ENCODE measurements at places on chromosomes 2 and 18. TPM values are rescaled to one million over a fixed set of nuclear protein-coding genes. Genes with fewer than 3 reads are reported as not detected.

Gene ABCG8
- total RNA-seq = not detected

Gene RAPH1
- total RNA-seq = 84.6 TPM

Gene AMMECR1L
- total RNA-seq = 9.2 TPM

Gene ARHGEF33
- 0.12 TPM for total RNA-seq

Gene AQP12B
- total RNA-seq = not detected

Gene LIMS3
- 7.2 TPM for total RNA-seq

Gene POTEF
- total RNA-seq = not detected

Gene RAB31
- total RNA-seq = 52.7 TPM

Gene RPL31
- total RNA-seq = 1,179 TPM

Gene BUB1
- 2.2 TPM for total RNA-seq

Gene SULT1C2
- not detected for total RNA-seq
